ENCODE measurements at places on chromosomes 2 and 18. TPM values are rescaled to one million over a fixed set of nuclear protein-coding genes. Genes with fewer than 3 reads are reported as not detected.
A peak's percentile ranks its signal among the peaks of the same experiment; 100 is the strongest.

The SLC5A7 gene
- 0.12 TPM for polyA plus RNA-seq

The MPPE1 gene
- 13.2 TPM for polyA plus RNA-seq

The PLEKHH2 gene
- polyA plus RNA-seq = 3.1 TPM

The CAVIN2 gene
- polyA plus RNA-seq = 1.5 TPM

The POTEF gene
- not detected for polyA plus RNA-seq

The CD8B2 gene
- polyA plus RNA-seq = not detected

The METTL21A gene
- polyA plus RNA-seq = 18.7 TPM

The ESPNL gene
- polyA plus RNA-seq = 0.05 TPM

The SMYD1 gene
- not detected for polyA plus RNA-seq

The PTPRM gene
- 16.0 TPM for polyA plus RNA-seq

DNA sequence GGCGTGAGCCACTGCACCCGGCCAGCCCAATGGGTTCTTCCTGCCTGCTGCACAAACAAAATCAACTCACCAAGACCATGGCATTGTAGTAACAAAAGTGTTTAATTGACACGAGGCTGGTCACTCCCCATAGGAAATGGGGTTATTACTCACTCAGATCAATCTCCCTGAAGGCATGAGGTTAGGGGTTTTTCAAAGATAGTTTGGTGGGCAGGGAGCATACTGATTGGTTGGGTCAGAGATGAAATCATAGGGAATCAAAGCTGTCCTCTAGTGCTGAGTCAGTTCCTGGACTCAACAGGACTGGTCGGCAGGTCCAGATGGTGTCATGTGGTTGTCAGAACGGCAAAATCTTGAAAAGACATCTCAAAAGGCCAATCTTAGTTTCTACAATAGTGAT lies 122.1 kb downstream of the TMEM17 start:
- no peaks in the 10 kb centered on the region for H3K36me3 ChIP-seq
- no peak overlapping the region for H3K4me3 ChIP-seq
- no peak overlapping the region for H3K27ac ChIP-seq
- no peak for DNase-seq
- no peaks in the 10 kb centered on the region for H3K27me3 ChIP-seq
- no peaks in the 10 kb centered on the region for H3K4me1 ChIP-seq

GRCh38 chr2:216299588-216299987 lies 72.7 kb downstream of the MARCHF4 start:
- no peak overlapping the region for H3K4me3 ChIP-seq
- no peaks in the 10 kb centered on the region for H3K27me3 ChIP-seq

GRCh38 chr2:79275197-79275596 lies 115.6 kb upstream of the REG3A start:
- no peak overlapping the region for H3K4me3 ChIP-seq
- no peak overlapping the region for H3K27ac ChIP-seq
- H3K27me3 ChIP-seq = no peaks in the 10 kb centered on the region
- DNase-seq = no peak

DNA sequence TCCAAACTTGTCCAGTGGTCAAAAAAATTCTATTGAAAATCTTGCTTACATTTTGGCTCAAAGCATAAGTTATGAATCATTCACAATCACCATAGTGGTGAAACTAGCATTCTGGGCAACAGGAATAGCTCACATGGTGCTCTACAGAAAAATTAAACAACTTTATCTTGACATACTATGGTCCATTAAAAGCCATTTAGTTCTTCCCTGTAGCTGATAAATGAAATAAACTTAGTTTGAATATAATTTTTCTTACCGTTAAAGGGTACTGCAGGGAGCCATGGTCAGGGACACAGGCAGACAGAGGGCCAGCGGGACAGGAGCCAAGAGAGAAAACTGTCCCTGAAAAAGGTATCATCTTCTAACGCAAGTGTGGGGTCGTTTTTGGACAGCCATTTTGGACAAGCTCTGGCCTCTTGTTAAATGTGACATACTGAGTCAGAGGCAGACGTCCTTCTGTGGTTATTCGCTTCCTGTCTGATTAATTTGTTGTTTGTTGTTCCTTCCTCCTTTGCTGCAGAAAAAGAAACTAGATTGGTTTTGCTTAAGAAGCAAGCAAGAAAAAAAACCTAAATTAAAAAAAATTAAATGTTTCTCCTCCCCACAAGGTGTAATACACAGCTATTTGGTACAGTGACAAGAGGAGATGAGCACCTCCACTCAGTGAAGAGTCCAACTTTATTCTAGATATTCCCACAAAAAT lies at the start of gene WIPF1:
Gene WIPF1, minus strand, starts transcription at position 460 of the 703 bp plus-strand sequence. CDS start 12,231 bp downstream, outside the sequence.
- peaks cover 39% of the 10 kb centered on the region for H3K4me1 ChIP-seq
- no peak for DNase-seq
- H3K4me3 ChIP-seq = no peak within 1 kb of the TSS
- H3K27me3 ChIP-seq = no peaks in the 10 kb centered on the region

- no peak overlapping the region for H3K4me3 ChIP-seq
- no peak overlapping the region for H3K27ac ChIP-seq
- H3K27me3 ChIP-seq = peaks cover 62% of the 10 kb centered on the region
- peaks cover 9% of the 10 kb centered on the region for H3K4me1 ChIP-seq
- no peaks in the 10 kb centered on the region for H3K36me3 ChIP-seq
These were observed 163.4 kb downstream of the MSH2 start for GRCh38 chr2:47566207-47566858.

DNA sequence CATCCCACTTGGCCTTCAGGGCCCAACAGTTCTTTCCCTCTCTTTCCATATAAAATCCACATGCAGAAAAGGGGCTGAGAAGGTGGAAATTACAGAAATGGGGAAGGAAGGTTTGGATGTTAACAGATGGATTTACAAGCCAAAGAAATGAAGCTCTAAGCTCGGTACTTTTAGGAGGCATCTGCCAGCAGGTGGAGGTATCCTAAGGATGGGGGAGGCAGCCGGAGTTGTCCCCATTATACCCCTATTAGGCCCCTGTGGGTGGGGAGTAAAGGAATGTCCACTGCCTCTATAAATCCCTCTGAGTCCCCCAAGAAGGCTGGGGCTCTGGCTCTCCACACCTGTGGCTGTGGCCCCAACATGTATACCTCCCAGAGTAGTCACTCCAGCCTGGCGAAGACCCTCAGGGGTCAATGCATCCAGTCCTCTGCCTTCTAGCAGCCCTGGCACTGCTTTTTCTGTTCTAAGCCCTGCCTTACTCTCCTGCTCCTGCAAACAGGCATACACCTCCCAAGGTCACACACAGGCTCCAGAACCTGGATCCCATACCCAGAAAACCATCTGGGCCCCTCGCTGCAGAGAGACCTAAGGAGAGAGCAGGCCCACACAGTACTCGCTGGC lies 1.2 kb downstream of the FBXO41 start:
- no peaks in the 10 kb centered on the region for H3K36me3 ChIP-seq
- H3K27me3 ChIP-seq = no peaks in the 10 kb centered on the region
- H3K27ac ChIP-seq = no peak overlapping the region

DNA sequence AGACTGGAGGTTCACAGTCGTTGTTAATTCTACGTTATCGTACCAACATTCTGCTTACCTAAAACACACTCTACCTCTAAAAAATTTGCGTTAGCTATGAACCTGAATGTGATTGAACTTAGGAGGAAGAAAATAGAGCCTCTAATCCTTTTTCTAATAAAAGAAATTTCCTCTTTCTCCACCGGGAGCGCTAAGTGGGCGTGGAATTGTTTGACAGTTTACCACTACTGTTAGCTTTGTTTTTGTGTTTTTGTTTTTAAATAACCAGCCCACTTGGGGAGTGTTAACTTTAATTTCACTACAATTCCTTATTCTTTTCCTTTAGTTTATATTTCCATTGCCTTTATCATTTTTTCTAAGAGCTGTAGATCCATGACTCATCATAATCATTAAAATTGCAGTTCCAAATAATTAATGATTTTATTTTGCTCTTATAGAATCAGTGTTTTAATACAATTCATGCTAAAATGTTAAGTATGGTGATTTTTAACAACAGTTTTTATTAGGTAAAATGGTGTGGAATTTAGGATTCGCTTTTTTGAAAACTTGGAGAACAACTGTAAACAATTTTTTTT lies 55.0 kb upstream of the ITM2C start:
- peaks cover 36% of the 10 kb centered on the region for H3K36me3 ChIP-seq
- no peak for DNase-seq
- no peak overlapping the region for H3K4me3 ChIP-seq
- H3K27ac ChIP-seq = no peak overlapping the region
- H3K27me3 ChIP-seq = no peaks in the 10 kb centered on the region

DNA sequence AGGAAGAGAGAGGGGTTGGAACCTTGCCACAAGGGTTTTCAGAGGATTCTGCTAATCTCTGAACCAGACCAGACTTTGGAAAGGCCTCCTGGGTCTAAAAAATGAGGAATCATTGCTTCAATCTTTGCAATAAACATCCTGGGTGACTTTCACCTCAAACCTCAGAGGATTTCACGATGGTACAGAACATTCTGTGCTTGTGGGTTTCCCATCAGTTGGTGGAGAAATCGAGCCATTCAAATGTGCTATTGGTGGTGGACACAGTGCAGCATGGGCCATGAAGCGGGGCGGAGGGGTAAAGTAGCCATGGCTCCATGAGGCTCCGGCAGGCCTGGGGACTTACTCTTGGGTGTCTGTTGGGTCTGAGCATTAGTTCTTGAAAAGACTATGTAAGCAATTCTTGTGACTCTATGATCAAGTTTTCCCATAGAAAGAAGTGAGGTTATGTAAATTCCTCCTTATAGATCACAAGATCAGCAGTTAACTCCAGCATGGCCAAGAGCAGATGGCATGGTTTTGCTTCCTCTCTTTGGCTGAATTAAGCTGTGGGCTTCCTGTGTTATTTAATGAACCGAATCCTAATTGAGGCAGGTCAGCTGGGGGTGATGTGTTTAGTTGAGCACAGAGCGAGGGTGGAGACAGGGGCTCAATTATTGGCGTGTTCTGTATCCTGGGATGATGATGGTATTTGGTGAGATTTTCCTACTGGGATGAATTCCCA lies 1.9 kb upstream of the IL1R2 start:
- H3K4me3 ChIP-seq = no peak overlapping the region
- no peak for DNase-seq
- H3K4me1 ChIP-seq = peaks cover 2% of the 10 kb centered on the region
- H3K36me3 ChIP-seq = no peaks in the 10 kb centered on the region
- H3K27me3 ChIP-seq = peaks cover 38% of the 10 kb centered on the region

- no peaks in the 10 kb centered on the region for H3K36me3 ChIP-seq
- peaks cover 8% of the 10 kb centered on the region for H3K4me1 ChIP-seq
- no peaks in the 10 kb centered on the region for H3K27me3 ChIP-seq
- no peak overlapping the region for H3K4me3 ChIP-seq
- no peak for DNase-seq
These were observed 5.6 kb upstream of the DNMT3A start for GRCh38 chr2:25347205-25347815.

DNA sequence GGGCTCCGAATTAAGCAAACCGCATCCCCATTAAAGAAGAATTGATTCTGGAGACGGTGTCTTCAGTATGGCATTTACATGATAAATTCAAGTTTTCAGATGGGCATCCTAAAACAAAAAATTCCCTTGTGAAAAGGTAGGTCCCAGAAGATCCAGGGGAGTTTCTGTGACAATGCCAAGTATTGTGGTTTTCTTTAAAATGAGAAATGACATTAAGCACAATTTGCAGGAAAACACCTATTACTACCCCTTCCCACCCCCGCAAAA lies 689 bp upstream of the YWHAQ start:
- peaks cover 29% of the 10 kb centered on the region for H3K4me1 ChIP-seq
- peaks cover 35% of the 10 kb centered on the region for H3K36me3 ChIP-seq
- no peaks in the 10 kb centered on the region for H3K27me3 ChIP-seq
- H3K4me3 ChIP-seq = peak overlapping the region; percentile 84
- peak overlapping the region; percentile 47 for H3K27ac ChIP-seq
- DNase-seq = no peak

GRCh38 chr2:69082430-69082997 lies 69.5 kb downstream of the ANTXR1 start:
- no peak overlapping the region for H3K4me3 ChIP-seq
- peaks cover 71% of the 10 kb centered on the region for H3K36me3 ChIP-seq
- no peaks in the 10 kb centered on the region for H3K27me3 ChIP-seq
- DNase-seq = no peak

DNA sequence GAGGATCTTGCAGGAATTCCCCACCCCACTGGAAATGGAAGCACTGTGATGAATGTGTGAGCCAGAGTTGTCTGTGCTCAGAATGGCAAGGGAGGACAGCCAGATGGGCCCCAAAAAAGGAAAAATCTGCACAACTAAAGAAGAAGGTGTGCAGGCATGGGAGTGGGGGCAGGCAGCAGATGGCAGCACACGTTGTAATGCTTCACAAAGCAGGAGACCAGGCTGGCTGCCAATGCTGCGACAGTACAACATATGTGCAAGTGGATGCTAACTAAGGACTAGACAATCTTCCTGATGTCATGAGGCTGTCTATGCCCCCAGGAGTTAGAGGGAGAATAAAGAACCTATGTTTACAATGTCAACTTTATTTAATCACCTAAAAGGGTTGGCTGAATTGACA lies 27.2 kb downstream of the ST6GAL2 start:
- H3K4me3 ChIP-seq = no peak overlapping the region
- no peak overlapping the region for H3K27ac ChIP-seq
- H3K4me1 ChIP-seq = no peaks in the 10 kb centered on the region
- no peak for DNase-seq

DNA sequence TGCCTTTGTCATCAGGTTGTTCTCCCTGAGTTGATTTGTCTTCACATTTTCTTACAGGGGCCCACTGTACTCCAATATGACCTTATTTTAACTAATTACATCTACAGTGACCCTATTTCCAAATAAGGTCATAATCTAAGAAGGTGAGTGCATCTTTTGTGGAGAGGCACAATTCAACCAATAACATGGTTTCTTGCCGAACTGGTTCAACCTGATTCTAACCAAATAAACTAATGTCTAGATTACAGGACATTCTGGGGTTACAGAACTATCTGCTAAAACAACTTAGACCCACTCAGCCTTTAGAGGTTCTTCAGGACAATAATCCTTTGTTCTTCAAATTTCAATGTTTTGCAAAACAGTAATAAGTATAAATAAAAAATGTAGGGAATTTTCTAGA lies 496.5 kb upstream of the SOX11 start:
- H3K27ac ChIP-seq = no peak overlapping the region
- H3K27me3 ChIP-seq = no peaks in the 10 kb centered on the region
- H3K4me3 ChIP-seq = no peak overlapping the region
- H3K36me3 ChIP-seq = no peaks in the 10 kb centered on the region
- no peak for DNase-seq

DNA sequence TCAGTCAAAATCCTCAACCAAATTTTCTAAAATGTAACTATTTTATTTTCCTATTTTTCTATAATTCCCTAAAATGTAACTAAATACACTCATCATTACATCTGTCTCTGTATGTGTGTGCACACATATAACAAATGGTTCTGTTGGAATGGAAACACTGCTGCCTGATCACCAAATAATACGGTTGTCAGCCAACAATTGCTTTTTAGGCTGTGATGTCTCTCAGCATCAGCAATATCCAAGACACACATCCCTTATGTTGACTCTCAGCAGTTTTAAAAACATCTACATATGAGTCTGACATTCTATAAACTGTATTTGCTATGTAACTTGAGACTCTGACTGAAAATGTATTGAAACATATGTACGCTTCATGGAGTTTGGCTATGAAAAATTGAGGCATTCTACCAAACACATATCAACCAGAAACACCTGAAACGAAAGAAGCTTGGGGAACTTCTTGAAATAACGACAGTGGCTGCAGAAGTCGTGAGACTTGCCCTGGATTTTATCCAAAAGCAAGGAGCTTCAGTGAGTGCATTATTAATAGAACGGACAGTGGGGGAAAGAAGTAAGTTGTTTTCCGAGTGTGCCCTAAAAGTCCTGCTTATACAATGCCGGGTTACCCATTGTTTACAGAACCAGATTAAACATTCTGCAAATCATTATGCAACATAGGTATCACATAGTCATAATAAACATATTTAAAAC lies 110.2 kb upstream of the ITGB6 start:
- H3K4me1 ChIP-seq = peaks cover 24% of the 10 kb centered on the region
- H3K27me3 ChIP-seq = no peaks in the 10 kb centered on the region
- no peak for DNase-seq
- H3K36me3 ChIP-seq = peaks cover 57% of the 10 kb centered on the region
- no peak overlapping the region for H3K27ac ChIP-seq
- H3K4me3 ChIP-seq = no peak overlapping the region
